ENCODE measurements at places on chromosomes 5 and 9.

- no peak for DNase-seq
Measured at GRCh38 chr5:169089343-169089742, 211.6 kb downstream of the SLIT3 start.

DNA sequence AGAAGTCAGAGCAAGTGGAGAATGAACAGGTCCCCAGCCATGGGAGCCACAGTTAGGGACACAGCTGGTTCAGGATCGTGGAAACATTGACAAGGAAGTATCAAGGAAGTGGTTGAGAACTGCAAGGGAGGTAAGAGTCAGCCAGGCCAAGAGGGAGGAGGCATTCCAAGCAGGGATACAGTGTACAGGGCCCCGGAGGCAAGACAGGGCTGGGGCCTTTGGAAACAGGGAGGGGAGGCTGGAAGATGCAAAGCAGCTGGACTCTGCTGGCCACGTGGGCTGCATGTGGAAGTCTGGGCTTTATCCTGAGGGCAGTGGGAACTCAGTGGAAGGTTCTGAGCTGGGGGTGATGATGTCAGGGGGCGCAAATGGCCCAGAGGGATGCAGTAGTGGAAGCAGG, 14.2 kb downstream of the CCDC180 start:
- DNase-seq, result no peak

DNA sequence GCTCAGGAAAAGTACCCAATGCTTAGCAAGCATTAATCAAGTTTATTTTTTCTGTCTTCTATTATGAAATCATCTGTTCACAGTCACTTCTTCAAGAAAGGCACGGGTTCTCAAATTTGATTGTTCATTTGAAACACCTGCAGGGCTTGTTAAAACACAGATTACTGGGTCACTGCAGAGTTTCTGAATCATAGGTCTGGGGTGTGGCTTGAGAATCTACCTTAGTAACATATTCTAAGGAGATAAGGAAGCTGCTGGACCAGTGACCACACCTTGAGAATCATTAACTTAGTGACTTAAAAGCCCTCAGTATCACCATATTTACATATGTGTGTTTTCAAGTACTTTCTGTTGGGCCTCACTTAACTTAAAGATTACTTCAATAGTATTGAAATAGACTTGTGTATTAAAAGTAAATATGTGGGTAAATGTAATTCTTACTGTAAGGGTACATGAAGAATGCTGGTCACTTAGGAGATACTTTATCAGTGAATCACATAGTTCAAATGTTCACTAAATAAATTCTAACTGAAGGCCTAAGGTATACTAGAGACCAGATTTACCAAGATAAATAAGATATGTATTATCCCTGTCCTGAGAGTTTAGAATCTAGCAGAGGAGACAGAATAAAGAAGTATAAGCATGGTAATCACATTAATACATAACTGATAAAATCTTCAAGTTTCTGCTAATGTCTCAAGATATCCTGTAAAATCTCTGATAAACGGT, 1342.1 kb upstream of the C9orf72 start:
- DNase-seq, result no peak

- DNase-seq, result no peak
Measured at GRCh38 chr5:117041926-117042595, 467.4 kb upstream of the SEMA6A start.

GRCh38 chr9:37967761-37968080, 63.8 kb upstream of the SLC25A51 start:
- DNase-seq, result peak; percentile 27

DNA sequence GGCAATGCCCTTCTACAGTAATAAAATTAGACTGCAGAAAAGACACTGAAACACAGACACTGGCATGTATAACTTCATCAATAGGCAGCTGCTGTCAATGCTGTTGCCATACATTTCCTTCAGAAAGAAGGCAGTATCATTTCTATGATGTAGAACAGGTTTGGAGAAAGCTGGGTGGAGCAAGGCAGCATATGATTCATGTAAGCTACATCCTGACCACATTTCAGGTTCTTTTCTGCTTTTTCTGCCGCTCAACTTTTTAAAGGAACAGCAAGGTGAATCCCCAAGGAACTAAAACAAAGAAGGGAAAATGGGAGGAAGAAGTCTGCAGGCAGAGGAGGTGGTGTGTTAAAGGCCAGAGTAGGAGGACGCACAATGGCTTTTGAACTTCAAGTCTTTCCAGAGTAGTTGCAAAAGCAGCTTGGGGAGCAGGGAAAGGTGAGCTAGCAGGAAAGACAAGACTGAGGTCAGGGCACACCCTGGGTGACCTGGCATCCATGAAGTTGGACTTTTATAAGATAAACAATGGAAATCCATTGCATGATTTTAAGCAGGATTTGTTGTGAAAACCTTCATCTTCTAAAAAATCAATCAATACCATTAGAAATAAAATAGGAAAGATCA, 142.1 kb downstream of the MED10 start:
- no peak for DNase-seq

DNA sequence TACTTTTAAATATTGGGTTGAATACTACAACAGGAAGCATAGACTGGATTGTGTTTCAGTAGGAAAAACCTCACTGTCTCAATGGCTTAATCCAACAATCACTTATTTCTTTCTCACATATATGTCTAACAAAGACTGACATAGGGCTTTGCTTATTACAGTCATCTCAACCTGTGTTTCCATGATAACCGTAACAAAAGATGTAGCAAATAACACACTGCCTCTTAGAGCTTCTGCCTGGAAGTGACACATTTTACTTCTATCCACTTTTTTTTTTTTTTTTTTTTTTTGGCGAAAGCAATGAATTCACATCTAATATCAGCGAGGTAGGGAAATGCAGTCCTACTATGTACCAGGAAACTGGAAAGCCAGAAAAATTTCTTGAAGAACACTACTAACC, 204.9 kb upstream of the CDKN2B start:
- no peak for DNase-seq

- no peak for DNase-seq
Measured at GRCh38 chr5:58185397-58185796, 274.5 kb downstream of the PLK2 start.

- DNase-seq, result no peak
Measured at GRCh38 chr5:68187268-68188055, 28.1 kb upstream of the PIK3R1 start.

DNA sequence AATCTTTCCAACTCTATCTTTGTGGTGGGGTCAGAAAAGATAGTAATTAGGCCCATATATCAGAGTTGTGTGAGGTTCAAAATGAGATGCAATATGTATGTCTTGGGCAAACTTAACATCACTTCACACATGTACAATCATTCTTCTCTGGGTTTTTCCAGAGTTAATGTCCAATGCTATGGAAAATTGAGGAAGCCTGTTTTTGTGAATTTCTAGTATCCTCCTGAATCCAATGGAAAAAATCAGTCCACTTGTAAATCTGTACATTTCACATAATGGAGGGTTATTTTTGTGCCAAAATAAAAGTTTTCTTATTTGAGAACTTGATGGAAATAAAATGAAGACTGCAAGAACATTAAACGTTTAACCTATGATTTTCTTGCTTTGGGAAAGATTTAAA, 155.6 kb upstream of the SEMA6A start:
- DNase-seq, result no peak

DNA sequence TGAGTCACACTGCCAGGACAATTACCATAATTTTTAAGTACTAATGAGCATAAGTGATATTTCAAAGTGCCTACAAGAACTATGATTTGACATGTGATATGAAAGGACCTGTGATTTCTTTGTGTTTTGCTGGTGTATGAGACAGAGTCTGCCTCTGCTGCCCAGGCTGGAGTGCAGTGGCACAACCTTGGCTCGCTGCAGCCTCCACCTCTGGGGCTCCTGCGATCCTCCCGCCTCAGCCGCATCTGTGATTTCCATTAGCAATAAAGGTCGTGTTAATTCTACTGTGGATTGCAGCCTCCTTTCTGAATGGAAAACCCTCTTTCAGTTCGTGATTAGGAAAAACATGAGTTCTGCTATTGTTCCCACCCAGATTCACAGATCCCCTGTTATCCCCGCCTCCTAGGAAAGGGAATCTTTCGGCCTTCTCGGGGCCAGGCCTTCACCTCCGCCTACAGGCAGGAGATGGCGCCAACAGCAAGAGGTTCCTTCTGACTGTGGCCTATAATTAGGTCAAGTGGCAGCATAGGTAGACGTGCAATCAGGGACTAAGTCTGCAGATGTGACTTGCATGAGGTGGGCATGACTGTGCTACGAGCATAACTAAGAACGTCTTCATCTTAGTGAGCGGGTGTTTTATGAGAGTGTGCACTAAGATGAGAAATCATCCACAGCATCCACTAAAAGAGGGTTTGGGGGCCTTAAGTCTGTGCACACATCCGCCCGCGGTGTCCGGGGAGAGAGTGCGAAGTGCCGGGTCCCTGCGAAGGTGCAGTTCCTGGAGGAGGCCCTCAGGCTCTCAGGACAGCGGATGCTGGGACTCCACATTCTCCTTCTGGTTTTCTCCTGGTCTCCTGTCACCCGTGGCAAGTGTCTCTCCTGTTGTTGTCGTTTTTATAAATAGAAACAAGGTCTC, 23.1 kb downstream of the TRIM7 start:
- DNase-seq, result peak; percentile 85

DNA sequence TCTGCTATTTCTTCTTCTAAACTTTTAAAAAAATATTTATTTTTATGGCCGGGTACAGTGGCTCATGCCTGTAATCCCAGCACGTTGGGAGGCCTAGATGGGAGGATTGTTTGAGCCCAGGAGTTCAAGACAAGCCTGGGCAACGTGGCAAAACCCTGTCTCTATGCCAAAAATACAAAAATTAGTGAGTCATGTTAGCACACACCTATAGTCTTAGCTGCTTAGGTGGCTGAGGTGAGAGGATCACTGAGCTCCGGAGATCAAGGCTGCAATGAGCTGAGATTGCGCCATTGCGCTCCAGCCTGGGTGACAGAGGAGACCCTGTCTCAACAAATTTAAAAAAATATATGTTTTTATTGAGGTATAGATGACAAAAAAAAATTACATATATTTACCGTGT, 5.6 kb downstream of the AP3S1 start:
- no peak for DNase-seq

- no peak for DNase-seq
Measured at GRCh38 chr5:94481059-94481458, 137.3 kb downstream of the KIAA0825 start.

- DNase-seq, result no peak
Measured at GRCh38 chr5:41695920-41696582, 174.2 kb downstream of the OXCT1 start.

Measured in spleen (tissue), 13 donors.